ENCODE measurements at places on chromosomes 3 and 15.

GRCh38 chr3:151800431-151800830, 13.5 kb upstream of the AADAC start:
- DNase-seq = no peak

DNA sequence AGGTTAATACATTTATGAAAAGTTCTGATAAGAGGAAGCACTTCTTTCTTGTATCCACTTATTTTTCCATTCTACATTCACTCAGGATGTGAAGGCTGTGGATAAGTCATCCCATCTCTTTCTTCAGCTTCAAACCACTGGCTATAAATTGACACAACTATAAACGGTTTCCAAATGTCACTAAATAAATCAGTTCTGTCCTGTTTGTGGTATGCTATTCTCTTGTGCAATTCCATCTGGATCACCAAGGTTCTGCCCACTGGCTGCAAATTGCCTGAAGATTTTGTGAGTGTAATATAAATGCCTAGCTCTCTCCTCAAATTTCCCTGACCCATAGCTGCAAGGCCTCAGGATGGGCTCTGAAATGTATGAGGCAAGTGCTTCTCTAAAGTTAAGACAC, 7.1 kb upstream of the LMOD3 start:
- no peak for DNase-seq

DNA sequence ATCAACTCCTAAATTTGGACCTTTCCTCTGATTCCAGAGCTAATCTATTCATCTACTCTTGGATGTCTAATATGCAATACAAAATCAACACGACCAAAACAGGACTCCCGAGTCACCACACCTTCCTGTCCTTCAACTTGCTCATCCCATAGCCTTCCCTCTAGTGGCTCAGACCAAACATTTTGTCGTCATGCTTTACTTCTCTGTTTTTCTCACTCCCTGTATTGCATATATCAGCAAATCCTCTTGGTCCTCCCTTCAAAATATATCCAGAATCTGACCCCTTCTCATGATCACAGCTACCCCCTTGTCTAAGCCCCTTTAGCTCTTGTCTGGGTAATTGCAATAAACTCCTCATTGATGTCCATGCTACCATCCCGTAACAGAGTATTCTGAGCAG, 30.5 kb upstream of the DCP1A start:
- no peak for DNase-seq

- DNase-seq = no peak
Measured at GRCh38 chr3:37236024-37236423, 61.6 kb upstream of the LRRFIP2 start.

DNA sequence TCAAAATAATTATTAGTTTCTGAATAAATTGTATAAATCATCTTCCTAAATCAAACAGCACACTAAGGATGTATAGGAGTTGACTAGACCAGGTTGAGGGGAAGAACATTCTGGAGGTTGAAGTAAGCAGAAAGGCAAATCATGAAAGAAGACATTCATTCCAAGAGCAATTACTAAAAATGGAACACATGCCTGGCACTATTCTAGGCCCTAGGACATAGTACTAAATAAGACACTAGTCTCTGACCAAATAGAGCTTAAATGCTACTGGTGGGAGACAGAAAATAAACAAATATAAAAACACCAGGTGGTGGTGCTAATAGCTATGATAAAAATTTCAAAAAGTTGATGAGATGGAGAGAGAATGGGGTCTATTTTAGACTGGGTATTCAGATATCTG, 190.1 kb downstream of the TBC1D5 start:
- no peak for DNase-seq

DNA sequence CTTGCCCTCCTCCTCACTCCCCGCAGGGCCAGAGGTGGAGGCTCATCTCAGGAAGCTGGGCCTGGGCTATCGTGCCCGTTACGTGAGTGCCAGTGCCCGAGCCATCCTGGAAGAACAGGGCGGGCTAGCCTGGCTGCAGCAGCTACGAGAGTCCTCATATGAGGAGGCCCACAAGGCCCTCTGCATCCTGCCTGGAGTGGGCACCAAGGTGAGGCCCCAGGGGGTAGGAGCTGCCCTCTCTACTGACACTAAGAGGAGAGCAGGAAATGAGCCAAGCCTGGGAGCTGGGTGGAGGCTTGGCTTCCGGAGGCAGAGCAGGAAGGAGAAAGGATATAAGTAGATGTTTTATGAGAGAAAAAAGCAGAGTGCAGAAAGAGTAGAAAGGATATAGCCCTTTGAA, 4.9 kb downstream of the OGG1 start:
- no peak for DNase-seq

- DNase-seq = no peak
Measured at GRCh38 chr15:74147051-74147450, 16.7 kb downstream of the ISLR2 start.

GRCh38 chr3:102124282-102124681, 275.0 kb downstream of the NFKBIZ start:
- DNase-seq = no peak

- DNase-seq = no peak
Measured at GRCh38 chr3:31391150-31391549, 141.6 kb upstream of the STT3B start.

GRCh38 chr3:67654099-67654843, at the start of gene SUCLG2:
Gene SUCLG2, minus strand, starts transcription at chr3:67654612. Its CDS starts 26 bp downstream, at chr3:67654586.
- peak; percentile 74 for DNase-seq

GRCh38 chr15:41501931-41502794, 8.5 kb downstream of the ITPKA start:
- no peak for DNase-seq
